ENCODE measurements at places on chromosomes 5 and 9.

GRCh38 chr5:132270706-132271105 lies 13.2 kb downstream of the PDLIM4 start:
- DNase-seq: no peak

DNA sequence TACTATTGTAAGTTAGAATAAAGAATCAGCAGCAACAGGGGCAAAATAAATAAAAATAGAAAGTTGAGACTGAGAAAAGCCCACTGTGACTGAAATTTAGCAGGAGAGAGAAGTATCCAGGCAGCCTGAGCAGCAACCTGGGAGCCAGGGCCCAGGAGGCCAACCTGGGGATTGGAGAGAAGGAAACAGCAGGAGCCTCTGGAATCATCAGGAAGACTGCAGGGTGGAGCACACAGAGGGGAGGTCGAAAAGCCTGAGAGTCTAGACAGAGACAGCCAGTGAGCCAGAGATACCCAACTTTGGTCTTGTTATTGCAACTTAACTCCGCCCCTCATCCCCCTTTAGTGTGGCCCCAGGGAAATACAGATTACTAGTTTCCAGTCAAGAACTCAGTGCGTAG lies 98.6 kb downstream of the SLC1A3 start:
- no peak for DNase-seq

- DNase-seq: no peak
Observed at GRCh38 chr9:129191234-129191633, 13.2 kb upstream of the IER5L start.

DNA sequence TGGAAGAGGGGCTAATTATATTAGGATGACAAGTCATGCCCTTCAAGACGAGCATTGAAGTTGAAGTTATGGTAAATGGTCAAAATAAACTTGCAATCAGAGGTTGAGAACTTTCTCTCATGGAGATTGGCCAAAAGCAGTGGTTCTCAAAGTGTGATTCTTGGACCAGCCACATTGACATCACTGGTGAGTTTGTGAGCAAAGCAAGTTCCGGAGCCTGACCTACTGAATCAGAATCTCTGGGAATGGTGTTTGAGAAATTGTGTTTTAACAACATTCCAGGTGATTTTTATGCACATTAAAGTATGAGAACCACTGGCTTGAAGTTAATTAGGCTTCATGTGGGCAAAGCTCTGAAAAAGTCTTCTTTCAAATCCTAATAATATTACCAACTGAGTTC lies 403.5 kb downstream of the ZSWIM6 start:
- DNase-seq: no peak
